ENCODE measurements at places on chromosomes 11 and 22.

DNA sequence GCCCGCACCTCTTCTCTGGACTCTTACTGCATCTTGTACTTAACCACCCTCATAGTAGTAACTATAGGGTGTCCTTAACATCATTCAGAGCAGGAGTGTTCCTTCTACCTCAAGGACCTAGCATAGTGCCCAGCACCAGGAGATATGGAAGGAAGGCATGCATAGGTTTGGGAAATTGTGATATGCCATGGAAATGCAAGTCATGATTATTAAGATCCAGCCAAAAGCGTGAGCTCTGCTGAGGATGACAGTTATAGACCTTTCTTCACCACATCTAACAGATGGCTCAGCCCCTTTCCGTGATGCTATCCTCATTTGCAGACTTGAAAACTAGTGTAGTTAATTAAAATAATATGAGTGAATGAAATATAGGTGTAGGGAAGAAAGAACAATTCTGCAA lies 746.1 kb downstream of the NTM start:
- no peak for DNase-seq

DNA sequence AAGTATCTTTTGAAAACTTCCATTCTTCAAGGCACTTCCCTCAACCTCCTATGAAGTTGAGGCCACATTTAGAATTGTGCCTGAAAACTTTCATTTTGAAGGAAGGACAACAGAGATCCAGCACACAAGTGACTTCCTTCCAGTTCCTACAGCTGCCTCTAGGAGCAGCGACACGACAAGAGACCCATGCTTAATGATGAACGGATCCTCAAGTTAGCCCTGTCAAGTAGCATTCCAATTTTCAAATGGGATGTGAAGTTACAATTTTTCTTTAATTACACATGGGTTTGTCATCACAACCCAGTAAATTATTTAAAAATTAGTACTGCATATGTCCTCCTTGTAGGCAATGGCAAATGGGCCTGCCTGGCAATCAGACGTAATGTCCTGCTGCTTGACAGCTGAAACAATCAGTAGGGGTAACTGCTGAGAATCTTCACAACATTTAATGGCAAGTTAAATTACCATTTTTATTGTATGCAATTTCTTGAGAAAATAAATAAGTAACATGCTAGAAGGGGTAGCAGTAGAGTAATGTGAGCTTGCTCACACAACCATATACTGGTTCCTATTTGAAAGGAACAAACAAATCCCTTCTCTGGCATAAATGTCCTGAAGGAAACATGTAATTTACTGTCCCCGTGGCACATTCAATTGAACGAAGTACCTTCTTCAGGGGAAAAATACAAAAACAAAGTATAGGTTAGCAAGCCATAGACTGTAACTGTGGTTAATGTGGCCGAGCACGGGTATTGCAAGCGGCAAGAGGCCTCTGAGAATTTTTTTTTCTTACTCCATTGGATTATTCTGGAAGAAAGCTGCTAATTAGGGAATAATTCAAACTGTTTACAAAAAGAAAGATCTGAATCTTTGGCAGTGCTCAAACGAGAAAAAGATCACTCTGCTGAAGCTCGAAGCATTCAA lies 288.3 kb downstream of the CADM1 start:
- DNase-seq, result no peak

DNA sequence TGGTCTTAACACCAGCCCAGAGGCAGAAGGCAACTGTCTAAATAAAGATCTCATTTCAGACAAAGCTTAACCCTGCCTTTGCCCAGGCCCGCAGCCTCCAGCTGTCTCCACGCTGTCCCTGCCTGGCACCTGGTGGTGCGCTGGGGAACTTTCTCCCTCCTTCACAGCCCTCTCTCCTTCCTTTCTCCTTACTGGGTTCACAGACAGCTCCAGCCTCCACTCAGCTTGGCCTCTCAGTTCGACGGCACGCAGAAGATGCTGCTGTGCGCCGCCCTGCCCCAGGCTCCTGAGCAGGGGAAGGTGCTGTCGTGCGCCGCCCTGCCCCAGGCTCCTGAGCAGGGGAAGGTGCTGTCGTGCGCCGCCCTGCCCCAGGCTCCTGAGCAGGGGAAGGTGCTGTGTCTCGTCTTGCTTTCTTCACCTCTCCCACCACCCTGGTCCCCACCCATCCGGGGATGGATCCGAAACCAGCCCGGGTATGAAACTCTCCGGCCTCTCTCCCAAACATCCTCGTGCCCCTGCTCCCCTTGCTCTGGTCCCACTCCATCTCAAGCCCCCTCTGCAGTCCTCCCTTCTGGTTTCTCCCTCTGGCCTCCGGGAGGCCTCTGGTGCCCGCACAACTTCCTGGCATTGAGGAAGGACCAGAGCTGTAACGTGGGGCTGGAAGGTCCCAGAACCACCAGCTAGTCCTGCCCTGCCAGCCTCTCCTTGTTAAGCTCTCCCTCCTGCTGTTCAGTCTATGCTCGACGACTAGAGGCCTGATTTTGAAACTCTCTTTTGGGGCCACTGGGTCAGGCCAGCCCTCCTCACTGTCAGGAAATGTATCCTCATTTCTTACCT lies 22.9 kb upstream of the JAM3 start:
- DNase-seq, result peak; percentile 32

- DNase-seq, result peak; percentile 47
Measured at GRCh38 chr11:64245797-64246620, 734 bp downstream of the PPP1R14B start.

GRCh38 chr22:26564181-26564580 lies 25.8 kb downstream of the TPST2 start:
- no peak for DNase-seq
